Activated B cell treated with CpG ODN at 0.5 μM for 24 hours (primary cell): ENCODE measurements at places on chromosomes 2 and 18.

GRCh38 chr2:152525277-152525838, 190.4 kb downstream of the FMNL2 start:
- no peak for DNase-seq

DNA sequence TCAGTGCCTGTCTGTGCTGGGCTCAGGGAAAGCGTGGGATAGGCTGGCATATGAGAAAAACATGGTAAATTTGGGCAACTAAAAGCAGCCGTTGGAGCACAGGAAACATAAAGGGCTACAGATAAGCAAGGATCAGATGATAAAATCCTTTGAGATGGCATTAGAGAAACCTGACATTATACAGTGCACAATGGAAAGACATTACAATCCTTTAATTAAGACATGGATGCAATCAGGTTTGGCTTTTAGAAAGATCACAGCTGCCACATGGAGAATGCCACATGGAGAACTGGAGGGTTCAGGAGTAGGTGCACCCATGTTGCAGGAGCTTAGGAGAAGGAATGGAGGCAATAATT, 117.3 kb downstream of the CDC42EP3 start:
- DNase-seq = no peak

DNA sequence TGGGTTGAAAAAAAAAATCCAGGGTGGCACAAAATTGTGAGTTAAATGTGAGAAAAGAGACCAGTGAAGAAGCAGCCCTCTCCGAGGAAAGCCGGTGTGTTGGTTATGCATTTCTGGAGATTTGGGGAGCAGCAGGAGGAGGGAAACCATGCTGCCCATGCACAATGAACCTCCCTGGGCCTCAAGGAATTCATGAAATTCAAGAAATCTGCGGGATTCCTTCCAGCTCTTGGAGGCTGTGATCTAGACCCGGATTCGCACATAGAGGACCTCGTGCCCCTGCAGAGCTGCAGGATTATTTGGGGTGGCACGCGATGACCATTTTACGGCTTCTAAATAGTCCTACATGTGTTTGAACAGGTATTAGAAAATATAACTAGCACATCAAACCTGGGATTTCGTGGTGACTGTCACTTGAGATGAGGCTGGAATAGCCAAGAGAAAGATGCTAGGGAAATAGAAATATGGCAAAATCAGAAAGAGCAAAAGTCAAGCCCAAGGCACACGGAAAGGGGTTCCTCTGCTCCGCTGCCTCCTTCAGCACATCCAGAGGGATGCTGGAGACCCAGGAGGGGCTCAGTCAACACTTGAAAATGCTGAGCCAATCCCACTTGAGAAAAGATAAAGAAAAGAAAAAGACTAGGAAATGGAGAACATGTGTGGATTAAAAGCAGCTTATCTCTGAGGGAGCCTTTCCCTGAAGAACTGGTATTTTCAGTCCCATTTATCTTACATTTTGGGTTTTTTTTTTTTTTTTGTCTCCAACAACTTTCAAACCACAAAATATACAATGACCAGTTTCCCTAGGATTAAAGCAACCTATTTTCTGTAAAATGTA, 22.0 kb downstream of the KCTD1 start:
- no peak for DNase-seq

DNA sequence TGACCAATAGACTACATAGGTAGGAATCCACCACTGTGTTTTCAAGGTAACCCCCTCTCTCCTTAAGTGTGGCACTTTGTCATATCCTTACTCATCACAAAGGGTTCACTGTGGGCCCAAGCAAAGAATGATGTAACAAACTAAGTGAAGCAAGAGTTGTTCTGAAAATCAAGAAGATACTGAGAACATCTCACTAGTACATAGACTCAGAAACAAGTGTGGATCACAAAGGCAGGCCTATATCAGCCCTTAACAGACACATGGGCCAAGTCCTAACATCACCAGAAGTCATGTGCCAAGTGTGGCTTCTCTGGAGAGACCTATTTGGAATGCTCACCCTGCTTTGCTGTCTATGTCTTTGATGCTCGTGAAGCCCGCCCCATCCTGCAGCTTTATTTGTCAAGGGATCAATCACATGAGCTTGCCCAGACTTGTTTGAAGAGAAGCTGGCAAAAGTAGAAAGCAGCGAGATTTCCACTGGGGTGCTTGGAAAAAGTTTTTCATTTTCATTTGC, 131.2 kb upstream of the TTC39C start:
- DNase-seq = no peak
